ENCODE measurements at places on chromosomes 4 and X.

GRCh38 chr4:133377286-133377685, 228.2 kb downstream of the PCDH10 start:
- DNase-seq: no peak

GRCh38 chrX:137428766-137429591, 136.9 kb upstream of the ZIC3 start:
- no peak for DNase-seq

DNA sequence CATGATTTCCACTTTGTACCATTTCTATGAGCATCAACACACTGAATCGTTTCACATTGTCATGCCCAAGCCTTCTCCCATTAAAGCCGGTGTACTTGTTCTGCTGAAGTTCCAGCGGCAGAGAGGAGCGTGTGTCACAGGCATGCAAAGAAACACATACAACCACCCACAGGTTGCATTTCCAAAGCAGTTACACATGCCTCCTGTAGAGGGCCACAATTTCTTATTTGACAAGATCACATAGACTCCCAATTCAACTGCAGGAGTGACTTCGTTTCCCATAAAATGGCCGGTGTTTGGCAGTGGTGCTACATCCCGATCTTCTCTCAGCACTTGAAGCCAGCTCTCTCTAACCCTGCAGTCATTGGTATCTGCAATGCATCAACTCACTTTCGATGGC, 992.6 kb downstream of the NLGN4X start:
- DNase-seq: no peak

GRCh38 chrX:11399489-11400094, 106.4 kb downstream of the AMELX start:
- no peak for DNase-seq

GRCh38 chrX:79443121-79443520, 76.0 kb upstream of the ITM2A start:
- no peak for DNase-seq

DNA sequence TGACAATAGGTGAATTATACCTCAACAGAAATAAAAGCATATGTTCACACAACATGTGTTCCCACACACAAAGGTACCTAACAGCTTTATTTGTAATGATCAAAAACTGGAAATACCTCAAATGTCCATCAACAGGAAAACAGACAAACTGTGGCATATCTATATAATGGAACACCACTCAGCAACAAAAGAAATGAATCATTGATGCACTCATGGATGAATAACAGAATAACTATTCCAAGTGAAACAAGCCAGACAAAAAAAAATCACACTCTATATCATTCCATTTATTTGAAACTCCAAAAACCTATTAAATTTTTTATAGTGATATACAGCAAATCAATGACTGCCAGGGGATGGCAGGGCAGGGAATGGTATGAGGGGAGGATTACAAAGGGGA, 148.1 kb downstream of the PLS3 start:
- no peak for DNase-seq

- DNase-seq: no peak
Measured at GRCh38 chr4:184510401-184510800, 36.1 kb upstream of the IRF2 start.

DNA sequence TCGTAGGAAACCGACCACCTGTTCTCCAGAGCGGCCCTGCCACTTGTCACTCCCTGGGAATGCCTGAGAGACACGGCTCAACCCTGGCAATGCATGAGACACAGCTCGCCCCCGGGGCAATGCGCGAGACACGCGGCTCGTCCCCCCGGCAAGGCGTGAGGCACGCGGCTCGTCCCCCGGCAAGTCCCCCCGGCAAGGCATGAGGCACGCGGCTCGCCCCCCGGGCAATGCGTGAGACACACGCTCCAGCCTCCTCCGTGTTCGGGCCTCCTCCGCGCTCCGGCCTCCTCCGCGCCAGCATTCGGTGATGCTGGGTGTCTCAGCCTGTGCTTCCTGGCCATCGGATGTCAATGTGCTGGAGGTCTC, 27.5 kb upstream of the CPLX1 start:
- DNase-seq: no peak

DNA sequence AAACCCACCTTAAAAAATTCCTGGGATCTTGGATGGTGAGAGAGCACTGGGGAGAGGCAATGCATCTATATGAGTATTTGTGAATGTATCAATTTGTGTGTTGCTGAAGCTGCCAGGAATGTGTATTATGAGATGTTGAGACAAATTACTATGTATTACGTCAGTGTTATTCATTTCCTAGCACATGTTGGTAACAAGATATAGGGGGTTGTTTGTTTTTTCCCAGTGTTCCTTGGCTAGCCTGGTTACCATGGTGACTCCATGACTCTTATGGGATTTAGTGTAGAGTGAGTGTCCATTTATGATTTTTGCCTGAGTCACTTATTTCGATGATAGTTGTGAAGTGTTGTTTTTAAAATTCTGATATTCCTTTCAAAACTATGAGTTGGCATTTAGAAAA, 65.6 kb downstream of the RAB40A start:
- DNase-seq: peak; percentile 18

- no peak for DNase-seq
Measured at GRCh38 chrX:150143721-150144440, 205.6 kb upstream of the EOLA2 start.

- DNase-seq: no peak
Measured at GRCh38 chrX:102863735-102864134, 73.3 kb upstream of the RAB40AL start.

DNA sequence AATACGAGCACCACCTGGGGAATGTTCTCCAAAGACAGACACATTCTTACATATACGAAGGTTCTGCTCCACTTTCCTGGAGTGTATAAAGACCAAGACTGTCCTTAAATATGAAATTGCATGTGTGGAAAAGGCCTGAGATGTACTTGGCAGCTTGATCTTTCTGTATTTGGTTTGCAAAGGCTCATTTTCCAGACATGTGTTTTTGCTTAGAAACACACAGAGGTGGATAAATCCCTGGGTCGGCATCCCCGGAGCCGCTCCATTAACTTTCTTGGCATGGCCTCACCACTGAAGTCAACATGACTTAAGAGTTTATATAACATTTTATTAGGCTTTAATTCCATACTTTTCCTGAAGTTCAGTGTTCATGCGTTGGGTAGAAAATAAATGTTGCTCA, 239.4 kb downstream of the LDB2 start:
- no peak for DNase-seq

- DNase-seq: no peak
Measured at GRCh38 chr4:48450740-48451139, 32.4 kb upstream of the SLC10A4 start.

DNA sequence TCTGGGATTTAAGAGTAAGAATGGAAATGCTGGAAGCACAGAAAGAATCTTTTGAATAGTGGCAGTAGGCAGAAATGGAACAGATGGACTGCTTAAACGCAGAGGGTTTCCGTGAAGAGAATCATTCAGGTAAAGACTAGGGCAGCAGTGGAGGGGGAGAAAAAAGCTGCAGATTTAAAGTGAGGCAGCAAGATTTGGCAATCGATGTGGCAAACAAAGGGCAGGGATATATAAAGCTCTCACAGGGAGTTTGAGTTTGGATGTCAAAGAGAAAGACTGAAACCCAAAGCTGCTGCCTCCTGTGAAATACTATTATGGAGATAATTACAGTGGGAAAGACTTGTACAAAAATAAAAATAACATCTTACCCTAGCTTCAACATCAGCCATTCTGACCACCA, 384.0 kb downstream of the CENPC start:
- DNase-seq: no peak

GRCh38 chr4:37320513-37321235, 76.1 kb downstream of the NWD2 start:
- no peak for DNase-seq

GRCh38 chr4:82213485-82214417, 160.0 kb downstream of the HNRNPD start:
- no peak for DNase-seq

GRCh38 chr4:163536091-163536490, 41.6 kb downstream of the TMA16 start:
- no peak for DNase-seq

DNA sequence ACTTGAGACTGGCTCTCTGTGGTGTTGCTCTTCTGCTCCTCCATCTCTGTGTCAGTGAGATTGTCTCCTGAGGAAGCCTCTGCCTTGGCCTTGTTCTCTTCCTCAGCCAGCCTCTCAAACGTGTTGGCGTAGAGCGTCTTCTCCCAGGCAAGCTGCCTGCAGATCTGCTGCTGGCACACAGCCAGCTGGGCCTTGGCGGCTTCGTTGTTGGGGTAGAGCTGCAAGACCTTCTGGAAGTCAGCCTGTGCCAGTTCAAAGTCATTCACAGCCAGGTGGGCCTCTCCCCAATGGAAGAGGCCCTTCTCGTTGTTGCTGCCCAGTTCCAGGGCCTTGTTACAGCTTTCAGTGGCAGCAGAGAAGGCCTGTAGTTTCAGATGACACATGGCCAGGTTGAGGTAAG, 159.1 kb downstream of the NDST3 start:
- DNase-seq: no peak

DNA sequence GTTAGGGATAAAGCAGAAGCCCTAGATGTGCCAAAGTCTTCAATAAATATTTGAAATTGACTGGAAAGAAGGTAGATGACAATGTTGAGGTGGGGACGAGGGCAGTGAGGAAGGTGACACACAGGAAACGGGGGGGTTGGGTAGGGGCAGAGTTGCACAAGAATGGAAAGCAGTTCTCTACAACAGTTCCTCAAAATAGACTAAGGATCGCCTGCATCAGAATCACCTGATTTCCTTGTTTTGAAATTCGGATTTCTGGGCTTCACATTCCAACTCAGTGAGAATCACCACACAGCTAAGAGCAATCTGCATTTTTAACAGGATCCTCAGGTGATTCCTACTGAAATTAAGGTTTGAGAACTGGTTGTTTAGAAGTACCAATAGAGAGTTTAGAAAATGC, 70.6 kb downstream of the ARFIP1 start:
- DNase-seq: peak; percentile 11

GRCh38 chr4:153804722-153805121, 15.8 kb upstream of the SFRP2 start:
- no peak for DNase-seq

DNA sequence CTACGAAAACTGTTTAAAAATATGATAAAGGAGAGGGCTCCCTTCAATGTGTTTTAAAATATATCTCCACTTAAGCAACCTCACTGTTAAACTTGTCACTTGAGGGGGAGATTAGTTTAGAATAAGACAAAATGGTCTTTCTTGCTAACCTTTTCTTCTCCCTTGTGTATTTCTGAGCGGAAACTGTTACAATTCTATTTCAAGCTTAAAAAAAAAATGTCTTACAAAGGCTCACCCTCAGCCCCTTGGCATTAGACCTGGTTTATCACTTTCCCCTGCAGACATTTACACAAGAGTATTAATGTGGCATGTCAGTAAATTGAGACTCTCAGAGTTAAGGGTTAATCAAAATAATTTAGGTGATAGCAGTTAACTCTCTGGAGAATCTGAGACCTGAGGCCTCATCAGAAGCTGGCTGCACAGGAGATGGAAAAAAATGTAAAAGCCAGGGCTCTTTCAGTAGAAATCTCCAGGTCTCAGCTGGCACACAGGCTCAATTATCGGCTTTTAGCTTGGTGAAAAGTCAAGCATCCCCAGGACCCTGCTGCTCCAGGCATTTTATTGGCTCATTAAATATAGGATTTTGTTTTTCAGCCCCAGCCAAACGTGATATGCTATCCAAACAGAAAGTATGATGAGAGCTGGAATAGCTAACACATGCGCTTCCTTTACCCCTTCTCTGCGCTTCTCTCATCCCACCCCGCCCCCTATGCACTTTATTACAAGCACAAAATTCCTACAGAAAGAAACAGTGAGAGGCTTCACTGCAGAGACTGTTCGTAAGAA, 130.5 kb downstream of the PPA2 start:
- DNase-seq: no peak

- DNase-seq: no peak
Measured at GRCh38 chr4:138875891-138876608, 139.5 kb upstream of the NOCT start.

DNA sequence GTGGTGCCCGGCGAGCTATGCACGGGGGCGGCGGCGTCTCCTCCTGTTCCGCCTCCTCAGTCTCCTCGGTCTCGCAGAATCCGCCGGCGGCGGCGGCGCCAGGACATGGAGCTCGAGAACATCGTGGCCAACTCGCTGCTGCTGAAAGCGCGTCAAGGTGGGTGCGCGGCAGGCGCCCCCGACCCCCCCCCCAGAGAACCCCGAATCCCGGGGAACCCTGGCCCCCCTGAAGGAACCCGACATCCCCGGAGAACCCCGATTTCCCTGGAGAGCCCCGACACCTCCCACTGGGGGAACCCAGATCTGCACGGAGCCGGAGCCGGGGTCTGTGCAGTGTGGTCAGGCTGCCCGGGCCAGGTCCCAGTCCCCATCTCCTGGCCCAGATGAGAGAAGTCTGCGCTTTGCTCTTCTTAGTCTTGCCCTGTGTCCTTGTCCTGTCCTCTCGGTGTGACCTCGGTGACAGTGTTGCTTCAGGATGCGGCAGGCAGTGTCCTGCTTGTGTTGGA, 648 bp downstream of the GRK4 start:
- DNase-seq: no peak

- DNase-seq: no peak
Measured at GRCh38 chrX:1151378-1152077, 60.9 kb downstream of the CRLF2 start.

GRCh38 chr4:186563761-186564160, 8.4 kb upstream of the MTNR1A start:
- DNase-seq: no peak

- no peak for DNase-seq
Measured at GRCh38 chr4:48375651-48376304, 34.4 kb downstream of the SLAIN2 start.

GRCh38 chr4:141797966-141798365, 161.6 kb downstream of the IL15 start:
- DNase-seq: no peak

GRCh38 chr4:77493120-77493752, 112.4 kb upstream of the CXCL13 start:
- no peak for DNase-seq

- no peak for DNase-seq
Measured at GRCh38 chr4:96483308-96484030, 643.6 kb downstream of the PDHA2 start.

DNA sequence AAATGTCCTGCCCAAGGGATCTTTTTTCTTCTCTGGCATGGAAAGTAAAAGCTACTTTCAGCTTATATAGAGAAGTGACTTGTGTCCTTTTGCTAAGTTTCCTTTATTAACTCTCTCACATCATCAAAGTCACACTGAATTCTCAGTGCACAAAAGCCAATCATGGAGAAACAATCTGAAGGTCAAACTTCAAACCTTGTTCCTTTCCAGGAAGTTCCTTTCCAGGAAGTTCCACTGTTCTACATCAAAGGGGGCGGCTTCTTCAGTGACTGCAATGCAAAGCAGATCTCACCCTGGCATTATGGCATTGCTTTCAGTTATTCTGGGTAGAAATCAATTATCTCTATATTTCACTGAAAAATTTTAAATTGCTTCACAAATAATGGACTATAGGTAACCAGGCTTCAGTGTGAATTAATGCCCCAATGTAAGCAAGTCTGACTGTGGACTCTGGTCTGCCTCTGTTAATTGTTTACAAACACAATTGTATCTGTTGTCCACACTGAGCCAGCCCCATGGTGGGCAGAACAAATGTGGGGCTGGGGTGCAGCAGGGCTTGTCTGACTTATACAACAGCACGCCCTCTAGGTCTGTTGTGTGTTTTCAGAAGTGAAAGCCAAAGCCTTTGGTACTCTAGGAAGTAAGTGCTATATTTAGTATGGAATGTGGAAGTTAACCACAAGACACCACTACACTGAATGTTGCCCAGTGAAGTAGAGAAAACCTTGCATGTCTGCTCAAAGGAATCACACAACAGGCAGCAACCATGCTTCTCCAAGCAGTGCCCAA, 98.8 kb downstream of the CDS1 start:
- no peak for DNase-seq

- DNase-seq: no peak
Measured at GRCh38 chr4:186819342-186820086, 95.9 kb upstream of the FAT1 start.

GRCh38 chr4:108649863-108650211, 562 bp upstream of the OSTC start:
- DNase-seq: no peak

Data from SW 1271 (cell line).